Mesothelial cell of epicardium (in vitro differentiated cells): ENCODE measurements at places on chromosomes 7 and 10.
A peak's percentile ranks its signal among the peaks of the same experiment; 100 is the strongest.

DNA sequence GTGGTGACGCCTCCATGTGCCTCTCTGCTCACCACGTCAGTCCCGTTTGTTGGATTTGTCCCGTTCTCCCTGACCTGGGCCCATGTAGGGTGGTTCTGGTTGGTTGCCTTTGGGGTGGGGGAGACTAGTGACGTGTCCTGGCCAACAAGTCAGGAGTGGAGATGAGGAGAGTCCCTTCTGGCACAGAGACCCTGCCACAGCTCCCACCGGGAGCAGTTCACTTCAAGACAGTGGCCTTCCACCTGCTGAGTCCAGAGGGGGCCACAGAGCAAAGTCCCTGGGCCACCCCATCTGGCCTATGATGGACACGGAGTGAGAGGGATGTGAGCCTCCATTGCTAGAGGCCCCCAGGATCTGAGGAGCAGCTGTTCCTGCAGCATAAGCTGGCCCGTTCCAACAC lies 405.6 kb downstream of the TCERG1L start:
- no peak for DNase-seq
- H3K36me3 ChIP-seq: no peaks in the 10 kb centered on the region
- peaks cover 3% of the 10 kb centered on the region for H3K27me3 ChIP-seq
- H3K27ac ChIP-seq: no peak overlapping the region

DNA sequence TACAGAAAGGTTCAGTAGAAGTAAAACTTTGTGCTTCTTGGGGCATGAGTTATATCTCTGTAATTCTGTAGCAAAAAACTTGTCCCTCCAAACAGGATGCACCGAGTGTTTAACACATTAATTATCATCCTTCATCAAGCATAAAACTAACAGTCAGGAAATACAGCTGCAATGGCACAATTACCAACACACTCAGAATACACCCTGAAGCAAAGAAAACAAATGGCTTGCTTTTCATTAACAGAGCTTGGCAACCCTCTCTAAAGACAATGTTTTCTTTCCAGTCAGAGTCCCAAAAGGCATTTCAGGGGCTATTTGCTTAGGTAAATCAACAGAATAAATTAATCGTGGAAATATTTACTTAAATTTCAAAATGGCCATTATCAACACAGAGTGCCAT lies 107.7 kb downstream of the ICA1 start:
- H3K4me3 ChIP-seq: no peak overlapping the region
- H3K27me3 ChIP-seq: no peaks in the 10 kb centered on the region
- no peaks in the 10 kb centered on the region for H3K4me1 ChIP-seq

DNA sequence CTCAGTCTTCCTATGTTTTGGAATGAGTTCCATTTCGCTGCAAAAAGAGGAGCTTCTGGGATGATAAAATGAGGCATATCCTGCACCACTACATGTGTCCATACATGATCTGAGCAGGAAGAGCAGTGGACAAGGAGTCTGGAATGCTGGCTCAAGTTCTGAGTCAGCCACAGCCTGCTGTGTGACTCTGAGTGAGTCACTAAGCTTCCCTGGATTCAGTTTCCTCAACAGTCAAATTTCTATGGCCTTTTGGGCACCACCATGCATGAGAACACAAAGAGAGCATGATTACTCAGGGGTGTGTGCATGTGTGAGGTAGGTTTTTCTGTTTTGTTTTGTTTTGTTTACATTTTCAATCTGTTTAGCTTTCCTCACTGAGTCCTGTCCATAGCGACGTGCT lies 254.6 kb downstream of the ANKRD30A start:
- no peaks in the 10 kb centered on the region for H3K27me3 ChIP-seq
- H3K4me3 ChIP-seq: no peak overlapping the region
- H3K27ac ChIP-seq: no peak overlapping the region
- H3K4me1 ChIP-seq: no peaks in the 10 kb centered on the region
- DNase-seq: no peak

DNA sequence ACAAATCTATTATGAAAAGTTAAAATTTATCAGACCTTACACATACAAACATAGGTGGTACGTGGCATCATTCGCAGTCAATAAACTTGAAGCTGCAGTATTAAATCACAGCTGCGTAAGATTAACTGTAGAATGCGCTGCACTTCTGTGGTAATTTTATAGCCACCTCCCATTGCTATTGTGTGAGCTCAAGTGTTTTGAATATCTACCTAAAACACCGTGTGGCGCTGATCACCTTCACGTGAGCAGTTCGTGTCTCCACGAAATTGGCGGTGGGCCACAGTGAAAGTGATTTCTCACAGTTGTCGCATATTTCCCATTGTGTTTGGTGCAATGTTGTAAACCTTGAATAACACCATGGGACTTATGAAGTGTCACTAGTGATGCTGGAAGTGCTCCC lies 102.8 kb downstream of the PLPP4 start:
- DNase-seq: no peak
- no peak overlapping the region for H3K27ac ChIP-seq
- peaks cover 2% of the 10 kb centered on the region for H3K27me3 ChIP-seq
- H3K36me3 ChIP-seq: no peaks in the 10 kb centered on the region
- H3K4me1 ChIP-seq: peaks cover 16% of the 10 kb centered on the region
- no peak overlapping the region for H3K4me3 ChIP-seq

DNA sequence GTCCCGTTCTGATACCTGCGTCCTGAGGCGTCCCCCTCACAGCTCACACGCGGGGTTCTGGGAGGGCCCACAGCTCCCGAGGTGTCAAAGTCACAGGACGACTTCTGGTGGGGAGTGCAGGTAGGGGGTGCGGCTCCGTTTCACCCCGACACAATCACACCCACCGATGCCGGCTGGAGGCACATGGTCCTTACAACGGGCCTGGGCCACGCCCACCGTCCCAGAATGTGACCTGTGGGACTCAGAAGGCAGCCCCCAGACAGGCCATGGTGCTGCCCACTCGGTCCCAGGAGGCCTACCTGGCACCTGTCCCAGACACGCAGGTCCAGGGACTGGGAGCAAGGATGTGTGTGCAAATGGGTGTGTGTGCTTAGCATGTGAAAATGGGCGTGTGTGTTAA lies 86.0 kb downstream of the UNCX start:
- H3K4me3 ChIP-seq: no peak overlapping the region
- H3K36me3 ChIP-seq: no peaks in the 10 kb centered on the region
- H3K27me3 ChIP-seq: peaks cover 18% of the 10 kb centered on the region
- no peak overlapping the region for H3K27ac ChIP-seq
- no peak for DNase-seq

DNA sequence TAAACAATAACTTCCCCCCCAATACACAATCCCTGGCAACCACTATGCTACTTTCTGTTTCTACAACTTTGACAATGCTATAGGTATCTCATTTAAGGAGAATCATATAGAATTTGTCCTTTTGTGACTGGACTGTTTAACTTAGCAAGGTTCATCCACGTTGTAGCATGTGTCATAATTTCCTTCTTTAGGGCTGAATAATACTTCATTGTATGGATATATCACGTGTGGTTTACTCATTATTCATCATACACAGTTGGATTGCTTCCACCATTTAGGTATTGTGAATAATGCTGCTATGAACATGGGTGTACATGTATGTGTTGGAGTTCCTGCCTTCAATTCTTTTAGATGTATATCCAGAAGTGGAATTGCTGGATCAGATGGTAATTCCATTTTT lies 111.0 kb downstream of the LMBR1 start:
- no peak overlapping the region for H3K4me3 ChIP-seq
- DNase-seq: no peak
- peaks cover 5% of the 10 kb centered on the region for H3K36me3 ChIP-seq

DNA sequence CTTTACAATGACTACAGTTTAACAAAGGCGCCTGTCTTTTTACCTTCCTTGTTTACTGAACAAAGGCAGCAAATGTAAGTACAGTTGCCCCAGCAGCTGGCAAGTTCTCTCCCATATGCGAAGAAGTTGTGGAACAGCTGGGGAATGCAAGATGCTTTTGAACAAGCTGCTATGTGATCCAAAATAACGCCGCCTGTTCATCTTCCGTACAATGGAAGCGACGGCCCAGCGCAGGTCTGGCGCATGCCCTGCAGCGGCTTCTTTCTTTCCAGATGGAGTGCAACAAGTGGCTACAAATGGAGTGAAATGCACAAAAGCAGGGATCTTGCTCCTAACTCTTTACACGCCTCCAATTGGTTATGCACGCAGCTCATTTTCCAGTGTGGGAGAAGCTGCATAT lies 97.0 kb upstream of the SVIL start:
- peaks cover 65% of the 10 kb centered on the region for H3K4me1 ChIP-seq
- H3K36me3 ChIP-seq: peaks cover 14% of the 10 kb centered on the region
- no peaks in the 10 kb centered on the region for H3K27me3 ChIP-seq
- peak overlapping the region; percentile 27 for H3K4me3 ChIP-seq
- no peak for DNase-seq

DNA sequence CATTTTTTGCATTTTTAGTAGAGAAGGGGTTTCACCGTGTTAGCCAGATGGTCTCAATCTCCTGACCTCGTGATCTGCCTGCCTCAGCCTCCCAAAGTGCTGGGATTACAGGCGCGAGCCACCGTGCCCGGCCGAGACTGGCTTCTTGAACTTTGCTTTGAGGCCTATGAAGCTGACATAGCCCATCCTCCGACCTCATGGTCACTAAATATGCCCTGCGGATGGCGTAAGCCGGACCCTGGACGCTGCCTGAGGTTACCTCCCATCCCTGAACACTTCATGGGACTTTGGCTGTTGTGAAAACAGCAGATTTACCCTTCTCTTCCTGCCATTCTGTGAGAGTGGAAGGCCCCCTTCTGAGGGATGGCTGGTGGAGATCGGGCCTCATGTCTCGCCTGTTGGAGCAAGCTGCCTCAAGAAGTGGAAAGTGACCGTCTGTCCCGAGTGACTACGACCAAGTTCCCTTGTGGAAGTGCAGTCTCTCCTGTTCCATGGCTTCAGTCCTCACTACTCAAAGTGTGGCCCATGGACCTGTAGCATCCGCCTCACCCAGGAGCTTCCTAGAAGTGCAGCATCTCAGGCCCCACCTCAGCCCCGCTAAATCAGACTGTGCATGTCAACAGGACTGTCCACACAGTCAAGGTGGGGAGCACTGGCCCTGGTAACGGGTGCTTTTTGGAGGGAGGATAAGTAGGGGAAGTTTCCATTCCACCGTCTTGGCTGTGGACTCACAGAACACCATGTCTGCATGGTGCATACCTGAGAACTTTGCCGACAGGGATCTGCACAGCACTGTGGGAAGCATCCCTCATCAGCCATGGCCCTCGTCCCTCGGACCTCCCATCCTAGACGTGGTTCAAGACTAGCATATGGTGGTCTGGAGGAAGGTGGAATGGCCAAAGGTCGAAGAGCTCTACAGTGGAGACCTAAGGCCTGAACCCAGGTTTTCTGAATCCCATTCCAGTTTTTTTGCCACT lies 210.5 kb upstream of the SHH start:
- H3K36me3 ChIP-seq: no peaks in the 10 kb centered on the region
- H3K27me3 ChIP-seq: peaks cover 29% of the 10 kb centered on the region

GRCh38 chr10:132657127-132657706 lies 119.6 kb downstream of the INPP5A start:
- H3K27ac ChIP-seq: no peak overlapping the region
- no peaks in the 10 kb centered on the region for H3K27me3 ChIP-seq
- peaks cover 2% of the 10 kb centered on the region for H3K4me1 ChIP-seq
- H3K4me3 ChIP-seq: no peak overlapping the region
- H3K36me3 ChIP-seq: peaks cover 30% of the 10 kb centered on the region

- no peak overlapping the region for H3K27ac ChIP-seq
- peaks cover 2% of the 10 kb centered on the region for H3K4me1 ChIP-seq
- no peaks in the 10 kb centered on the region for H3K36me3 ChIP-seq
Measured at GRCh38 chr7:134121632-134122139, 5.5 kb upstream of the LRGUK start.

DNA sequence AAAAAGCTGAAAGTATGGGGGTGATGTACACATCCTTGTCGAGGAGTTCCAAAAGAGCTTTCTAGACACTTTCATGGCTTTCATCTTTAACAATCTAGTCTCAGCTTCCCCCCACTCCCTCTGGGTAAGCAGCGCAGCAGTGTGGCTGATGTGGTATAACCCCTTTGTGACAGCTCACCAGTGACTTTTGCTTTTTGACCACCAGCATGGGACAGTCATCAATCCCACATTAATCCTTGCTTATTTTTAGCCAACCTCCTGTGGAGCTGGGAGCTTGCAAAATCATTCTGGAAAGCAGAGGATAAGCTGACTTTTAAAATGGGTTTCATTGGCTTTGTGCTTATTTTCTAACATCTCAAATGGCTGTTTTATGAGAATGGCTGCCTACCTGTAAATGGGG lies 272.7 kb downstream of the HDAC9 start:
- DNase-seq: no peak
- no peak overlapping the region for H3K4me3 ChIP-seq
- peaks cover 32% of the 10 kb centered on the region for H3K4me1 ChIP-seq
- no peaks in the 10 kb centered on the region for H3K36me3 ChIP-seq
- H3K27me3 ChIP-seq: no peaks in the 10 kb centered on the region
- H3K27ac ChIP-seq: no peak overlapping the region

GRCh38 chr7:147418966-147419365 lies 1171.6 kb upstream of the C7orf33 start:
- DNase-seq: no peak
- no peaks in the 10 kb centered on the region for H3K4me1 ChIP-seq
- H3K27me3 ChIP-seq: no peaks in the 10 kb centered on the region
- H3K36me3 ChIP-seq: no peaks in the 10 kb centered on the region
- no peak overlapping the region for H3K4me3 ChIP-seq

DNA sequence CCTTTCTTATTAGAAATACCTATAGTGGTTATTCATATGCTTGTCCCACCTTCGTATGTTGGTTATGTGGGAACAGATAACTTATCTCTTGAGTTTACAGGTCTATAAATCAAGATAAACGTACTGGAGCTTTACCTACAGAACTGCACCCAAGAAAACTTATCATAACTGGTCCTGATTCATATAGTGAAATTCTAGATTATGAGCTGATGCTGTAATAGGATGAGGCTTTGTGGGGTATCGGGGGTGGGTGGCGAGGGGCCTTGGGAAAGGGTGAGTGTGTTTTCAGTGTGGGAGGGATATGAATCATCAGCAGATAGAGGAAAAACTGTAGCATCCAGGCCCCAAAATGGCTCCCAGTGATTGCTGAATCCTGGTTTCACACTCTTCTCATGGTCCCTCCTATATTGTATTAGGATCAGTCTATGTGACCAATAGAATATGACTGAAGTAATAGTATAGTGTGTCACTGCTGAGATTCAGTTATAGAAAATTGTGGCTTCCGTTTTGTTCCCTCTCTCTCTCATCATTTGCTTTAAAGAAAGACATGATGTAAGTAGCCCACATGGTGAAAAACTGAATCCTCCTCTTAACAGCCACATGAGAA lies 706.8 kb upstream of the LRRTM3 start:
- no peak overlapping the region for H3K27ac ChIP-seq
- no peaks in the 10 kb centered on the region for H3K4me1 ChIP-seq
- H3K4me3 ChIP-seq: no peak overlapping the region
- H3K27me3 ChIP-seq: no peaks in the 10 kb centered on the region
- no peak for DNase-seq
- no peaks in the 10 kb centered on the region for H3K36me3 ChIP-seq

- H3K4me1 ChIP-seq: peaks cover 20% of the 10 kb centered on the region
- H3K4me3 ChIP-seq: peak overlapping the region; percentile 22
- no peaks in the 10 kb centered on the region for H3K36me3 ChIP-seq
- no peak overlapping the region for H3K27ac ChIP-seq
- no peak for DNase-seq
- H3K27me3 ChIP-seq: peaks cover 94% of the 10 kb centered on the region
Measured at GRCh38 chr10:123148414-123149161, 652 bp downstream of the HMX2 start.
